Fibroblast of upper back skin (primary cell): ENCODE measurements at places on chromosomes 3 and 15.

DNA sequence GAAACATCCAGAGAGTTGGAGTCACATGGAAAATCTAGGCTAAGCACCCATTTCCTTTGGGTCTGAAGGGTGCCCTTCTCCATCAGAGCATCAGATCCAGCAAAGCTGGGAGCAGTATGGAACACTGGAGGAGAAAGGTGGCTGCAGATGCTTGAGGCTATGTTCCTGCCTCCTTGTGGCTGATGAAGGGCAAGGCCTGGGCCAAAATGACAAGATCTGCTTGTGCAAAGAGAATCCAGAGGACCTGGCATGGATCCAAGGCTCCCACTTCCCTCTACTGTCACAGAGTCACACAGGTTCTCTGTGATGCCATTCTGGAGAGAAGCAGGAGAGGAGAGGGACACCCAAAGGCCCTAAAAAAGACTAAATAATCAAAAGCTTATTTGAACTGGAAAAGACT is 9.2 kb upstream of the ATP8B4 start:
- no peak for DNase-seq

DNA sequence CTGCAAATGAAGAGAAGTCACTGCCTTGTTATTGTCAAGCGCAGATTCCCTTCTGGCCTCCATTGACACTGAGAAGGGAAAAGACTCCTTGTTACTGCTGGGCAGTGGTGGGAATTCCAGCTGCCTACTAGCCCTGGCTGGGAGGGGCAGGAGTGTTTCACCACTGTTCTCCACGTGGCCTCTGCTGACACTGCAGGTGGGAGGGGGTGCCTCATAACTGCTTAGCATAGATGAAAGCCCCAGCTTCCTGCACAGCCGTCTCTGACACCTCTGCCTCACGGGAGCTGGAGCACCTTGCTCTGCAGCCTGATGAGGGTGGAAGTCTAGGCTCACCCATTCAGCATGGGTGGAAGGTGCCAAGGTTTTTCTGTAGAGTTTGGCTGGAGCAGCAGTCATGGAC is 52.1 kb downstream of the TM2D3 start:
- no peak for DNase-seq

DNA sequence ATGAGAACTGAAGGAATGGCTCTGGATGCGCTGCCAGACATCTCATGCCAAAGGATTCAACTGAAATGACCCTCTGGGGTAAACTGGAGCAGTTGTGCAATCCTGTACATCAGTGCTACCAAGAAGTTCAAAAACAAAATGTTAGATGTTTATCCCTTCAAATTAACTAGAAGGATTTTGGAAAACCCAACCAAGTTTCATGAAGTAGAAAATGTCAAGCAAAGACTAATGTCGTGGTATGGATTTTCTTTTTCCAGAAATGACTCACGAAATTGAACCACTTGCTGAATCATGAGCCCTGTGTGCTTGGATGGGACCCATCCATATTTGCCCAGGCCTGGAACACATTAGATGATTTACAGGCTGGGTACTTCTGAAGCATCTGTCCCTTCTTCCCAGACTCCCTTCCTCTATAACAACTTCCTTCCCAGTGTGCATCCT is 101.6 kb downstream of the LRTM1 start:
- peak; percentile 69 for DNase-seq

- DNase-seq = no peak
Measured at GRCh38 chr15:63380151-63380807, 1.4 kb downstream of the CA12 start.

- peak; percentile 82 for DNase-seq
Measured at GRCh38 chr3:99119385-99119784, 217.9 kb upstream of the DCBLD2 start.

GRCh38 chr15:100250176-100250800 is 91.5 kb downstream of the ADAMTS17 start:
- DNase-seq = no peak

DNA sequence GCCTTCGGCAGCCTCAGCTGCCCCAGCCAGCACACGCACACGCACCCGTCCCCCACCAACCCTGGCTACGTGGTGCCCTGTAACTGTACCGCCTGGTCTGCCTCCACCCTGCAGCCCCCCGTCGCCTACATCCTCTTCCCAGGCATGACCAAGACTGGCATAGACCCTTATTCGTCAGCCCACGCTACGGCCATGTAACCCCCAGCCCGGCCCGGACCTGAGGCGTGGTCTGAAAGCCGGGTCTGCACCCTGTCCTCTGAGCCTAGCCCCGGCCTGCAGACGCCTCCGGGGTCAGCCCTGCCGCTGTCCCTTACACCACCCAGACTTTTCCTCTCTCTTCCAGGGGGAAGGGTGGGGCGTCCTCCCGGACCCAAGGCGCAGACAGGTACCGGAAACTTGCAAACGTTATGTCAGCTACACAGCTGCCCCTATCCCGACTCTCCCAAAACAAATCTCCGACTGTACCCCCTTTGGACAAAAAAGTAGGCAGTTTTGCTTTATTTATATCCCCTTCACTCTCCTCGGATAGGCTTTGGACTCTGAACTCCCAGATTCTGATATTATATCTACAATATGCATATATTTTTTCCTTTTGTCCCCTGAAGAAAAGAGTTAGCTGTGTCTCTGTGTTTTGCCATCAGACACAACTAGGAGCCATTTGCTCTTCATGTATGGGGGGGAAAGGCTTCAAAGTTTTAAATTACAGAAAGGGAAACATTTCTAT is 1.4 kb downstream of the SOX14 start:
- DNase-seq = no peak

DNA sequence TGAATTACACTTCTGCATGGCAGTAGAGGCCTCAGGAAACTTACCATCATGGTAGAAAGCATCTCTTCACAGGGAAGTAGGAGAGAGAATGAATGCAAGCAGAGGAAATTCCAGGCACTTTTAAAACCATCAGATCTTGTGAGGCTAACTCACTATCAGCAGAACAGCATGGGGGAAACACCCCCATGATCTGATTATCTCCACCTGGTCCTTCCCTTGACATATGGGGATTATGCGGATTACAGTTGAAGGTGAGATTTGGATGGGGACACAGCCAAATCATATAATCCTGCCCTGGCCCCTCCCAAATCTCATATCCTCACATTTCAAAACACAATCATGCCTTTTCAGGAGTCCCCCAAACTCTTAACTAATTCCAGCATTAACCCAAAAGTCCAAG is 691.1 kb downstream of the SI start:
- DNase-seq = no peak

GRCh38 chr3:158727206-158728060 is 4.8 kb downstream of the RARRES1 start:
- peak; percentile 77 for DNase-seq

GRCh38 chr3:83065851-83066460 is 1304.5 kb upstream of the GBE1 start:
- peak; percentile 0 for DNase-seq

- DNase-seq = no peak
Measured at GRCh38 chr3:147358144-147358992, 48.0 kb downstream of the ZIC4 start.

DNA sequence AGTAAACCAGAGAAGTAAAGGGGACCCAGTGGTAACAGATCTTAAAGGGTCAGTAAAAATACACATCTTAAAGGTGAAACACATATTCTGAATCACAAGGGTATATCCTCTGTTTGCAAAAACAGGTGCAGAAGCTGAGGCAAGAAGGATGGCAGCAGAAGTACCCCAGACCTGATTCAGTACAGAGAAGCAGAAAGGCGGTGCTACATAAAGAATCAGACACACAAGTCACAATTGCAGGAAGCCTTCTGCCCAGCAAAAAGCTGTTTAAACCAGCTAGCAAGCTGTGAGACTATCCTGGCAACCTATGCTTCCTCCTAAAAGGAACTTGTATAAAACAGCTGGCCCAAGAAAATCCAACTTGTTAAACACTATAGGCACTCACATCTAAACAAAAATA is 49.4 kb downstream of the ZNF280D start:
- no peak for DNase-seq

DNA sequence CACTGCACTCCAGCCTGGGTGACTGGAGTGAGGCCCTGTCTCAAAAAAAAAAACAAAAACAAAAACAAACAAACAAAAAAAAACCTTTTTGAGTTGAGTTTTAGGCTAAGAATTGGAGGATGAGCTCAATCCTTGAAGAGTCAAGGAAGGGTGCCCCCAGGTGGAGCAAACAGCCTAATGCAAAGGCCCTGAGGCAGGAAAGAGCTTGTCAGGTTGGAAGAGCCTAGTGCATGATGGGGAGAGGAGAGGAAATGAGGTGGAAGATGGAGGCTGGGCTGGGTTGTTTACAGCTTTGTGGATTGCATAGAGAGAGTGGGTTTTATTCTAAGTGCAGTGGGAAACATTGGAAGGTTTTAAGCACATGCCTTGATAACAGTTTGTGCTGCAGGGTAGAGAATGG is 2.1 kb upstream of the SNX22 start:
- DNase-seq = no peak

DNA sequence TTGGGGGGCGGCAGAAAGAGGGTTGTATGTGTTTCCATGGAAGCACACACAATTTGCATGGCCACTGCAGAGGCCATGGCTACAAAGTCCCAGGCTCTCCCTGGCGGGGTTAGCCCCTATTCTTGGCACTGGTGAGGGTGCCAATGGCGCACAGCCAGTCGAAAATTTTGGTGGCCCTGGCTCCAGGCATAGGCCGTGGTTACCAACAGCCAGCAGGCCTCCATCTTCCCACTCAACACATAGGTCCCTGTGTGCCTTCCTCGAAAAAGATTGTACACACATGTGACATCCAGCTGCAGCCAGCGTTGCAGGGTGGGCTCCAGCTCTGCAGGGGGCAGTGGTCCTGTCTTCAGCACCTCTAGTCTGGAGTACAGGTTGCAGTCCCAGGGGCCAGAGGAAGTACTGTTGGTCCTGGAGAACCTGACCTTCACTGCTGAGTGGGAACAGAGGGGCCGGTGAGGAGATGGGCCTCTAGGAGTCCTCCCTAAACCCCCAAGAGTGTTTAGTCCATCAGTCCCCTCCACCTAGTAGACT is 7.1 kb downstream of the P4HTM start:
- DNase-seq = no peak

GRCh38 chr15:58361273-58361759 is 70.5 kb upstream of the LIPC start:
- peak; percentile 90 for DNase-seq

DNA sequence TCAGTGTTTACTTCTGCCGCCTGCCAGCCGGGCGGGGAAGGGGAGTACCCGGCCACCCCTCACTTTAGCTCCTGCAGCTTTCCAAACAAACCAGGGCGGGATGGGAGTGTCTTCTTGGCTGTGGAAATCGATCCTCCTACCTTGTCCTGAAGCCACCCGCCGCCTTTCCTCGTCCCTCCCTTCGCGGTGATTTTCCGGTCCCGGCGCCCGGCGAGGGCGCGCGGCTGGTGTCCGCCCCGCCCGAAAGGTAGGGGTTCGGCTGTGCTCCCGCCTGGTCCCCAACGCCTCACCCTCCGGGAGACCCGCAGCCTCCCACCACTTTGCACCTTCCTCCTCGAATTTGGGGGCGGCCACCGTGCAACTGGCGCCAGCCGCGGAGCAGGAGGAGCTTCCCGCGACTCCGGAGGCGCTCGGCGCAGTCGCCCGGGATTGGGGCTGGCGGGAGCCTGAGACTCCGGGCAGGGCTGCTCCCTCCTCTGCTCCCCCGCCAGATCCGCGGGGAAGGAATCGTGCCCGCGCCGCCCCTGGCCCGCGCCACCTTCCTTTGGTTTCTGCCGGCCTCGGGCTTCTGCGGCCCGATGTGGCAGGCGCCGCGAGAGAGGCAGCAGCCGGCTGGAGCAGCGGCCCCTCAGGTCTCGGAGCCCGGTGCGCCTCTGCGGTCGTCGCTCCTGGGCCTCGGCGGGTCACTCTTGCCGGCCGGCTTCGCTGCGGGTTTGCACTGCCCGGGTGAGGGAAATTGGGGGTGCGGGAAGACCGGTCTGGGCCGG is 30.7 kb upstream of the ST3GAL6 start:
- peak; percentile 11 for DNase-seq

DNA sequence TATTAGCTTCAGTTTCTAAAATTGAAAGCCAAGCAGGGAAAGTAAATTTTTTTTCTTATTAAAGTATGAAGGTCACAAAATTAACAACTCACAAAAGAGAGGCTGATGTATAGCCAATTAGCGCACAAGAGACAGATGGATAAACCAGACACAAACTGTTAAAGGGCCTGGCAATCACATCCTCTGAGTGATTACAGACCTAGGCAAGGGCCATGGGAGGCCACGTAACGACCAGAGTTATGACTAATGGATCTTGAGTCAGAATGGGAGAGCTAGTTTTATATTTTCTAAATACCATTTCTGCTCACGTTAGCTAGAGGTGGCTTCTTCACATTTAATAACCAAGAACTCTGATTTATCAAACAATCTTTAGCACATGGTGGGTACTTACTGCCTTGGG is 17.8 kb upstream of the SCAMP5 start:
- no peak for DNase-seq

DNA sequence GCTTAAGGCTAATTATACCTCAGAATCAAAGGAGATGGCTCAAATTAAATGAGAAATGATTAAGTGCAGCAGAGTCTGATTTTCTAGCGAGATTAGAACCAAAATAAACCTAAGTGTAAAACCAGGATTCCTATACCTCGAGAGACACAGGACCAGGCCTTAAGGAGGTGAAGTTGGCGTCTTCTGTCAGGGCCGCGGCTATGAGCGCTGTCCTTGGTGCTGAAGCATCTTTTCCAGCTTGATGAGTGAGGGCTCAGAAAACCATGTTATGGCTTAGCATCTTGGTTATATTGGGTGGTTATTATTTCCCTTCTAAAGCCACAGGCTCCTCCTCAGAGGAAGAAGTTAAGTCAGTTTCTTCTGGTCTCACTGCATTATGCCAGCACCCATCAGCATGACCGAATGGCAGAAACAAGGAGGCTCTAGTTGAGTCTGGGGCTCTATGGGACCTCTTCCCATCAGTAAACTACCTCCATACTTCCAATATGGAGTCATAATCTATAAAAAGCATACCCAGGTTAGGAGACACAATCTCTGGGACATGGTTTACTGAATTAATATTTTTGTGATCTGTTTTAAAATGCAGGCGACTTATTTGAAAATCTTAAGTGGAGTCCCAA is 120.1 kb upstream of the NMNAT3 start:
- peak; percentile 25 for DNase-seq

GRCh38 chr15:85313339-85313738 is 67.1 kb upstream of the AKAP13 start:
- DNase-seq = no peak

DNA sequence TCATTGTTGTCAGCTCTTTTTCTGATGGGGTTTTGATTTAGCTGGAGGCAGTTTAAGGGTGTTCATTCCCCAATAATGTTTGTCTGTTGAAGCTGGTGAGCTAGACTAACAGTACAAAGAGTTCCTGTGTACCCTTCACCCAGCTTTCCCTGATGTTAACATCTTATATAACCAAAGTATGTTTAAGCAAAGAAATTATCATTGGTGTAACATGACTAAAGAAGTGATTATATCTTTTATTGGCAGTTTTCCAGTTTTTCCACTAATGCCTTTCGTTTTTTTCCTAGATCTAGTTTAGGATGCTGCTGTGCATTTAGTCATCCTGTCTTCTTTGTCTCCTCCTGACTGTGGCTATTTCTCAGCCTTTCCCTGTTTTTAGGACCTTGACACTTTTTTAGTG is 165.6 kb downstream of the LPP start:
- peak; percentile 64 for DNase-seq

DNA sequence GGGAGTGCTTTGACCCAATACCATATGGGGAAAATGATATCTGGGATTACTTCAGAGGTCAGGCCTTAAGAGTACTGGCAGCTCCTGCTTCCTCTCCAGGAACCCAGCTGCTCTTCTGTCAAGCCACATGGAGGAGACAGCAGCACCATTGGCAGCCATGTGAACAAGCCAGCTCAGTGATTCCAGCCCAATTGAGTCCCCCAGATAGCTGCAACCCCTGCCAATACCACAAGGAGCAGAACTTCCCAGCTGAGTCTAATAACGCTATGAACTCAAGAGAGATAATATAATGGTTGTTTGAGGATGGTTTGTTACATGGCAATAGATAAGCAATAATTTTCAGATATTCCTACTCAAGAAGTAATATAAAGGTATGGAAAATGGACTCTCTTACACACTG is 126.8 kb upstream of the CPNE4 start:
- no peak for DNase-seq
